ENCODE measurements at places on chromosomes 12 and 14.

- no peak for DNase-seq
These were observed at the start of gene CLEC4C for GRCh38 chr12:7747246-7747645. Gene CLEC4C (minus strand): TSS chr12:7747375. CDS start chr12:7747348, 27 bp downstream.

- no peak for DNase-seq
These were observed 446.4 kb downstream of the EGLN3 start for GRCh38 chr14:33504246-33505099.

- no peak for DNase-seq
These were observed 102.5 kb downstream of the SPTSSA start for GRCh38 chr14:34359420-34360117.

DNA sequence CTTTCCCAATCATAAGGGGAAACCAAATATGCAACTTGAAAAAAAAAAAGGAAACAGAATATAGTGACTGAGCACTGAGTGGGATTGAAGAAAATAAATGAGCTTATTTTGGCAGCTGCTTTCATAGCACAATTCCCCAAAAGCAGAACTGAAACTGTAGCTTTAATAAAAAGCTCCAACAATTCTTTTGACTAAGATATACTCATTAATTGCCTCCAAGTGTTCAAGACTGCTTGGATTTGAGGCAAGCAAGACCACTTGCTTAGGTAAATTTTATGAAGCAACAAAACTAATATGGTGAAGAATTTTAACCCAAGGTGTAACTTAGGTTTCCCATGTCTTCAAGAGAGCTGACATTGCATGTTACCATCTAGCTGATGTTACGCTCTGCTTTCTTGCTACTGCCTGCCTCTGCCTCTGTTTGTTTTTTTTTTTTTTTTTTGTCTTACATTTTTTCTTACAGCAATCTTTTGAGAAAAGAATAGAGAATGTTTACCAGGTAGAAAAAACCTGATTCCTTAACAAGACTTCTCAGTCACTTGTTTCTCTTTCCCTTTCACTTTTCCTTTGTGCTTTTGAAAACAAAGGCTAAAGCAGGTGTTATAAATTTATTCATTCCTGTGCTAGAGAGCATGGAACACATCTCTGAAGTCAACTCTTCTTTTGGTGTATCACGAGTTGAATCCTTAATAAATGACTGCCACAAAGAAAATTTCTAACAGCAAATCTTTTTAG is 134.4 kb downstream of the BCAT1 start:
- no peak for DNase-seq

- DNase-seq, result no peak
These were observed 34.1 kb downstream of the TMCC3 start for GRCh38 chr12:94616203-94616729.

- no peak for DNase-seq
These were observed 136.8 kb upstream of the NOS1 start for GRCh38 chr12:117498256-117498655.

DNA sequence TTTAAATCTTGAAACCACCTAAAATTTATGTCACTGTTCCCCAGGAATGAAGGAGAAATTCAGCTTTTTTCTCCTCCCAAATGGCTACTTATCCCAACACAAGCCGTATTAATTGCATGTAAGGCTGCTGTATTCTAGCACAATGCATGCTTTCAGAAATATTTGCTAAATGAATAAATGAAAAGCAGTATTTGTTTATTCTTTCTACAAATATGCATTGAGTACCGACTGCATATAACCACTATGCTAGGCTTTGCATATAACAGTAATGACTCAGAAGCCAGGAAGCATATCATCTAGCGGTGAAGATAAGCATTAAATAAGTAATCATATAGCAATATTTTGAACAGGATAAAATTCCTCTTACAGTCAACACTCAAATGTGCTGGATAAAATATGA is 5.7 kb upstream of the LRR1 start:
- no peak for DNase-seq

Measured in activated T-helper 1 cell treated with anti-CD3 and anti-CD28 coated beads, Interleukin-2, amount 50 U/mL, for 16 hours (primary cell).